ENCODE measurements at places on chromosomes 1 and 21. TPM values are rescaled to one million over a fixed set of nuclear protein-coding genes. Genes with fewer than 3 reads are reported as not detected.
A peak's percentile ranks its signal among the peaks of the same experiment; 100 is the strongest.

AMY2A gene
- total RNA-seq: not detected

DISP1 gene
- total RNA-seq: 2.0 TPM

FCRL3 gene
- total RNA-seq: 0.37 TPM

CRABP2 gene
- 1.9 TPM for total RNA-seq

SNX7 gene
- not detected for total RNA-seq

WNT2B gene
- not detected for total RNA-seq

SMCP gene
- not detected for total RNA-seq

BACH1 gene
- 23.7 TPM for total RNA-seq

ATAD3C gene
- total RNA-seq: 1.4 TPM

CD1C gene
- total RNA-seq: not detected

LORICRIN gene
- total RNA-seq: not detected

G0S2 gene
- total RNA-seq: not detected

AGO3 gene
- 27.2 TPM for total RNA-seq

GNG4 gene
- total RNA-seq: 0.23 TPM

RAB7B gene
- not detected for total RNA-seq

PAQR6 gene
- total RNA-seq: 9.9 TPM

PRRX1 gene
- total RNA-seq: not detected

EEIG2 gene
- total RNA-seq: 18.9 TPM

RXFP4 gene
- total RNA-seq: not detected

KCNT2 gene
- not detected for total RNA-seq

SPRR2G gene
- not detected for total RNA-seq

- no peak for DNase-seq
These were observed 616.9 kb downstream of the KIF26B start for GRCh38 chr1:245771511-245772281.

- DNase-seq: no peak
These were observed 927.9 kb upstream of the B3GALT2 start for GRCh38 chr1:194114288-194114687.

- DNase-seq: no peak
These were observed 2.0 kb downstream of the ZDHHC18 start for GRCh38 chr1:26828411-26828991.

DNA sequence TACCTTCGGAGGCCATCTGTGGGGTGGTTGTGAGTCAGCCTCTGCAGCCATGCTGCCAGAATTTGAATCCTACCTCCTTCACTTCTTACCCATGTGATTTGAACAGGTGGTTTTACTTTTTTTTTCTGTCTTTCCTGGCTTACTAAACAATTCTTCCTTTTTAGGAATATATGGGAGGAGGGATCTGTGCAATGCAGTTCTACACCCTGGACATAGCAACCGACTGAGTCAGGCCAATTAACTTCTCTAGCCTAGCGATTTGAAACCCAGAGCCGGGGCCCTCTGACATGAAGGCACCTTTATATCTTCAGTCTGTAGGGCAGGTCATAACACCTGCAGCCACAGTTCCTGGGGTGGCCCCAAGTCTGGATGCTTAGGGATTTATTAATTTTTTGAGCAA lies 83.6 kb downstream of the ST6GALNAC3 start:
- DNase-seq: no peak

DNA sequence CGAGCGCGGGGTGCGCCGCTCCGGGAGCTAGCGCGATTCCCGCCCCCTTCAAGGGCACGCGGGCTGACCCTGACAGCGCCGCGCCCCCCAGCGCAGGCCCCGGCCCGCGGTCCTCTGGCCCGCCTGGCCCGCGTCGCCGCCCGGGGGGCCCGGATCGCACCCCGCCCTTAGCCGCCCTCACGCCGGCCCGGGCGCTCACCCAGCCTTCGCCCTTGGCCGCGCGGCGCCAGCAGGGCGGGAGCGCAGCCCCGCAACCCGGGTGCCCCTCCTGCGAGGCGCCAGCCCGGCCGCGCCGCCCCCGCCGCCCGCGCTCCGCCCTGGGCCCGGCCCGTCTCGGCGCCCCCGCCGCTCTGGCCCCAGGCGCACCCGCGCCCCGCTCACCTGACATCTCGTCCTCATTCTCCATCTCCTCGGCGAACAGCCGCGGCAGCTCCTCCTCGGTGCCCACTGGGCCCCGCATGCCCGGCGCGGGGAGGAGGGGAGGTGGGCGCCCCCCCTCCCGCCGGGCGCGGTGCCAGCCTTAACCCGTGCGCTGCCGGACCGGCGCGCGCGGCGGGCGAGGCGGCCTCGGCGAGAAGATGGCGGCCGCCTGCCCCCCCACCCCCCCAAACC lies 451 bp downstream of the CHD5 start:
- DNase-seq: no peak

DNA sequence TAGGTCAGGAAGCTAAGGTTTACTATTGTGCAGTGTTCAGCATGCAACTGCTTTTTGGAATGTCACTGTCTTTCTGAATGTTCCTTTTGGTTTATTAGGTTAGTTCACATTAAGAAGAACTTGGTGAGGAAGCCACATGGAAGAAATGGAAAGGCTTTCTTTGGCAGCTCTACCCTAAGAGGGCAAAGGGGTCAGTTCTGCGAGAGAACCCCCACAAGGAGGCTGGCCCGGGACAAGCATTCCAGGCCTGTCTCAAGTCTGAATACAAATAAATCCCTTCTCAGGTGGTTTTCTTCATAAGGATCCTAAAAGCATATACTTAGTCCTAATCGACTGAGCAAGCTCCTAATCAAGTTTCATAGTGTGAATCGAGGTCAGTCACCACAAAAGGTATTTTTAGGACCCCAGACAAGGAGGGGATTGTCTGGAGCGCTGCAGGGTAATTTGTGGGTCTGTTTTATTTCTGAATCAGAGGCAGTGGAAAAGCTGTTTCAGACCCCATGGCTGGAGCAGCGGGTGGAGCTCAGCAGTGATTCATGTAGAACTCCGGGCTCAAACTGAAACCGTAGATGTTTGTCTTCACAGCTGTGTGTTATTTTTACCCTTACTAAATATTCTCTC lies 63.3 kb downstream of the ERG start:
- DNase-seq: no peak

GRCh38 chr1:182603646-182604174 lies 479 bp downstream of the RGS16 start:
- no peak for DNase-seq

DNA sequence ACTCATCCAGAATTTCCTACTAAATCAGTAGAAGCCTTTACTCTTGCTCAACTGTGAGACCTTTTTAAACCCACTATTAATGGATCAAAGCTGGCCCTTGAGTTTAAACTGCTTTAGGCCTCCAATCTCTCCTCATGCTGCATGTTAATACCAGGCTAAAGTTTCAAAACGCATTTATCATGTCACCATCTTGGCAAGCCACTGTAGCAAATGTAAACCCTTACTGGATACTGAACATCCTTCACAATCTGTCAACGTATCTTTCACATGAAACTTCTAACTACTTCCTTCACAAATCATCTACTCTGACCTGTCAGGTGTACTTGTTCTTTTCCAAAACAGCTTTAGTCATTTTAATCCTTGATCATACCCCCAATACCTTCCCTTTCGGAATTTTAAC lies 3.0 kb downstream of the PAXBP1 start:
- DNase-seq: no peak

DNA sequence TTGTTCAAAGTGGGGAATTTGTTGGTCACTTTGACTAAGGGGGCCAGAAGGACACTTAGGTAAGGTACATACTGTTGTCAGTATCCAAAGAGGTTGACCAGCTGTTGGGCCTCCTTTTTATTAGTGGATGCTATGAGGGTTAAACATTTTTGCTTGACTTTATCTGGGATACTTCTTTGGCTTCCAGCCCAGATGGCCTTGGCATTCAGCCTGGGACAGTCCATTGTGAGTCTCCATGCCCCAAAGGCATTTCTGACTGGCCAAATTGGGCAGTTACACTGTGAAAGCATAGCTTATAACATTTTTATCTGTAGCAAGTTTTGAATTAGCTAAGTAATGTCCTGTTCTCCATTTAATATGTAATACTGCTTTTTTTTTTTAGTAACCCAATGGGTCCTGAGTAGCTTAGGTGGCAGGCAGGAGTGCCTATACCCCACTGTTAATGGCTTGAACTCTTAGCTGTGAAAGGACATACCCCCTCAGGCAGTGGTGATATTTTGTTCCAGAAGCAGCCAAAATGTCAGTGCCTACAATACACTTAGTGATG lies 35.4 kb upstream of the CD1D start:
- DNase-seq: no peak

DNA sequence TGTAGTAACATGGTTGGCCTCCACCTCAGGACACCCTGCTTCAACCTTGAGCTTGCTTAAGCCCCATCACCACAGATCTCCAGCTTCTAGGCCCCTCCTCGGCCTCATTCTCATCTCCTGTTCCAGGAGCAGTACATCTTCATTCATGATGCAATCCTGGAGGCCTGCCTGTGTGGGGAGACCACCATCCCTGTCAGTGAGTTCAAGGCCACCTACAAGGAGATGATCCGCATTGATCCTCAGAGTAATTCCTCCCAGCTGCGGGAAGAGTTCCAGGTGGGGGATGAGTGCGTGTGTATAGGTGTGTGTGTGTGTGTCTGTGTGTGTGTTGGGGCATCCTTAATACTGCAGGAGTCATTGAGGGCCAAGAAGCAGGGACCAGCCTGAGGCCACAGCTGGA lies 79.6 kb downstream of the PTPRU start:
- DNase-seq: no peak

DNA sequence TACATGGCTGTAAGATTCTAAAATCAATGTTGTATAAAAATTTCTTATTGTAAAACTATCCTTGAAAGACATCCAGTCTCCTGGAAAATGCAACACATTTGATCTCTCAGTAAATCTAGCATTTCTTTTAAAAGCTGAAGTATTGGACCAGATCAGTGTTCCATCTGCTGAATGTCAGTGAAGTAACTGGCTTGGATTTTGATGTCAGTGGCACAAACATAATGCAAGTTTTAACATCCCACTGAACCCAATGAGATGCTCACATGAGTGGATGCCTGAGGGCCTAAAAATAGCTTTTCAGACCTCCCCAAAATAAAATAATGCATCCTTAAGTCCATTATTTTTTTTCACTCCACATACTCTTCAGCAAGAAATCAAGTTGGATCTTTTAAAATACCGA lies 1432.2 kb downstream of the MRPL39 start:
- no peak for DNase-seq

- DNase-seq: no peak
These were observed 392.5 kb upstream of the ESRRG start for GRCh38 chr1:217115404-217116380.

GRCh38 chr1:36706416-36706815 lies 223.7 kb upstream of the CSF3R start:
- no peak for DNase-seq

GRCh38 chr1:101112051-101112780 lies 86.6 kb upstream of the DPH5 start:
- peak; percentile 82 for DNase-seq

GRCh38 chr21:43619856-43620255 lies 39.4 kb downstream of the HSF2BP start:
- DNase-seq: no peak

DNA sequence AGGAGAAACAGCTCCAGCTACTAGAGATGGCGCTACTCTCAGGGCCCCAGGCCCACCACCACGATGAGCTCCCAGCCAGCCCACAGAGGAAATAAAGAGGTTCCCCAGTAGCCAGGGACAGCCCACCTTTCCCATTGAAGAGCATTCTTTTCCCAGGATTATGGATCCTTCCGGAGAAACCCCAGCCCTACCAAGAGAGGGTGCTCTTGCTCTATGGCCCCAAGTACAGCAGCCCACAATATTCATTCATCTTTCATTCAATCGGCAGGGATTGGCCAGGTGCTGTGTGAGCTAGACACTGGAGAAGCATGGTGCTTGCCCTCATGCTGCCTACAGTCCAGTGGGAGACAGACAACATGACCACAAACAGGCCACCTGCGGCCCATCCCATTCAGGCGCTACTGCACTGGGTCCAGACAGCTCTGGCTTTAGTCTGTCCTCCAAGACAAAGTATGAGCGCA lies 29.9 kb downstream of the PMVK start:
- no peak for DNase-seq

DNA sequence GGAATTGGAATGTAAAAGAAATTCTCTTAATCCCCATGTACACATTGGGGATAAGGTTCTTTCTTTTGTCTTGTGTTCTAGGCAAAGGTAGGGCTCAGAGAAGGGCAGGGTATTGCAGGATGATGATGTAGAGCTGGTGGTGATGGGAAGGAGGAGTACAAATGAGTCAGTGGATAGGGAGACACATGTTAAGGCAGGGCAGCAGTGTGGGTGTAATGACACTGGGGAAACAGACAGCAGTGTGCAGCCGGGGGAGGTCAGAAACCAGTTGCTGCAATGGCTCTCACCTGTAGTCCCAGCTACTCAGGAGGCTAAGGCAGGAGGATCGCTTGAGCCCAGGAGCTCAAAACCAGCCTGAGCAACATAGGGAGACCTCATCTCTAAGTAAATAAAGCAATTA lies 5.1 kb downstream of the NLRP3 start:
- no peak for DNase-seq

DNA sequence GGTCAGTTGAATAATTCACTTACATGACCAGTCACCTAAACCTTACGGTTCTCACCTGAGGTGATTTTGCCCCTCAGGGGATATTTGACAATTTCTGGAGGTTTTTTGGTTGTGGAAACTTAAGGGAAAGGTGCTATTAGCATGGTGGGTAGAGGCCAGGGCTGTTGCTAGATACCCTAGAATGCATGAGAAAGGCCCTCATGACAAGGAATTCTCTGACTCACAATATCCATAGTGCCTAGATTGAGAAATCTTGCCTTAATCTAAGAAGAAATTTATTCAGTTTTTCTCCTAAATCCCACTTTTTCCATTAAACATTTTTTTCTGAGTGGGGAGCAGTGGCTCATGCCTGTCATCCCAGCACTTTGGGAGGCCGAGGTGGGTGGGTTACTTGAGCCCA lies 119.7 kb downstream of the TGFB2 start:
- no peak for DNase-seq

GRCh38 chr1:26960625-26960966 lies 328 bp upstream of the KDF1 start:
- DNase-seq: no peak

DNA sequence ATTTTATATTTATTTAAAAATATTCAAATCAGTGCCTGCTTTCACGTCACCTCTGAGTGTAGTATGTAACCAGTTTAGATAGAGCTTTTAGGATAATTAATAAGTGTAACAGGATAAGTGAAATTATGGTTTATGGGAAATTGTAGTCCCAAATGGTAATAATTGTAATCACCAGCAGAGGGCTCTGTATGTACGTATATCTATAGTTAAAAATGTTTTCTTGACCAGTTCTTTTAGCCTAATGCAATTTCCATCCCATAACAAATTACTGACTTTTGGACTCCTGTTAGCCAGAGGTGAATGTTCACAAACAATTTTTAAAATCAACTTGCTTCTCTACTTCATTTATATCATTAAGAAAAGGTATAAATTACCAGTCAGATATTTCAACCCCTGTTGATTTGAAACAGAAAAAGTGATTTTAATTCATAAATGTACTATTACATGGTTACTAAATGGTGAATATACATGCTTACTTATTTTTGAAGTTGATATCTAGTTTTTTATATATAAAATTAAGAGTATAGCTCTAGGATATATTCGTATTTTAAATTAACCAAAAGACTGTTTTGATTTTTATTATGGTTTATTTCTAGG lies 25.3 kb downstream of the SLC30A7 start:
- DNase-seq: no peak

- DNase-seq: no peak
These were observed 19.0 kb upstream of the LRRC52 start for GRCh38 chr1:165524639-165525285.

GRCh38 chr1:65751961-65752360 lies 40.7 kb upstream of the PDE4B start:
- DNase-seq: no peak

- no peak for DNase-seq
These were observed 41.9 kb downstream of the DDR2 start for GRCh38 chr1:162674034-162674608.
